ENCODE measurements at places on chromosomes 2 and 18.

GRCh38 chr2:19744456-19745199, 157.2 kb downstream of the TTC32 start:
- no peak for DNase-seq

- no peak for DNase-seq
Observed at GRCh38 chr2:202758604-202759003, 113.0 kb downstream of the ICA1L start.

DNA sequence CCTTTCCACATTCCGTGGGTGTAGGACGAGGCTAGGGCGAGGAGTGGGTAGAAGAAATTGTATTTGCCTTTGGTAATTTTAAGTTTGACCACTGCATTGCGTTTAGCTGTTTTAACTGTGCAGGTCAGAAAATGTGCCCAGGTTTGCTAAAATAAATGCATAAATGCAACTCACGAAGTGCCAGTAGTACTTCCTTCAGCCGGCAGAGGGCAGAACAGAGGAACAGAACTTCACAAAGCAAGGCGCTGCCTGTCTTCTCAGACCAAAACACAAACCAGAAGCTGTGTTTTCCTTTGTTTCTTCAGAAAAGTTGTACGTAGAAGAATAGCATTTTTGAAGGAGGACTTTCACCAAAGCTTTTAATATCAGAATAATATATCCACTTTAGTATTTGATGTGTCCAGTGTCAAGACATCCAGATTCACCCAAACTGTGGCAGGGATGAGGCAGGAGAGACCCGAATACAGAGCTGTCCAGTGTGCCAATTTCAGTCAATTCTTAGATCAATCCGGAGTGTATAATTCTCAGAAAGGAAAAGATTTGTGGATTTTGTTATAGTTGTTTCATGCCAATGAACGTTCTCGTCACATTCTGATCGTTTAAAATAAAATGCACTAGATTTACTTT, 348.6 kb downstream of the DLGAP1 start:
- DNase-seq, result peak; percentile 83

GRCh38 chr2:48812416-48812815, 56.9 kb upstream of the LHCGR start:
- DNase-seq, result no peak

DNA sequence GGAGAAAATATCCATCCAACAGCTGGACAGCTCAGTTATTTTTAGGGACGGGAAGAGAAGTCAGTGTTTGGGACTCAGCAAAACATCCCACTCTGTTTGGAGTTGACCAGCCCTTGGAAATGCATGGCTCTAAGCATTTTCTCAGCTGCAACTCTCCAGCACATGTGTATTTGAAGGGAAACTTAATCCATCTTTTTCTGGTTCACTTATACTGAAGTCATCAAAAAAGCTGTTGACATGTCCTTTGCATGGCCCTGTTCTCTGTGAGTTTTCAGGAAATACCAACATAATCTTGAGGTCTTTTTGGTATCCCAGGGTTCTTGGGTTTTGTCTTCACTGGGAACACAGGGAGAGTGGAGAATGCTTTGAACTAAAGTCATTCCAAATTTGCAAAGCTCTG, 91.9 kb upstream of the CELF4 start:
- DNase-seq, result no peak

GRCh38 chr2:172460780-172461201, 33.4 kb downstream of the ITGA6 start:
- DNase-seq, result no peak

- DNase-seq, result no peak
Observed at GRCh38 chr2:26471289-26471688, 6.6 kb downstream of the OTOF start.

DNA sequence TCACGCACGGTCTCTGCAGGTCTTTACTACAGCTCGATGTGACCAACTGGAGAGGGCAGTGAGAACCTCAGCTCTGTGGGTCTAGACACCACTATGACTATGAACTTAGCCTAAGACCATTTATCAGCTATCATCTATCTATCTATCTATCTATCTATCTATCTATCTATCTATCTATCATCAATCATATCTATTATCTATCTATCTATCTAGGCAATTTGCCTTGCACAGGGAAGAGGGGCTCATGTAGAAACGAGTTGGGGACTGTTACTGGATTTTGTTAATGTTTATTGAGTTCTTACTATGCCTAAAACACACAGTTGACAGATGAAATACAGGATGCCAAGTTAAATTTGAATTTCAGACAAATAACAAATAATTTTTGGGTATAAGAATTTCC, 41.1 kb upstream of the TLK1 start:
- DNase-seq, result no peak

- no peak for DNase-seq
Observed at GRCh38 chr2:51158251-51158650, 126.3 kb upstream of the NRXN1 start.

GRCh38 chr2:74221091-74221490, 22.7 kb downstream of the MTHFD2 start:
- no peak for DNase-seq

DNA sequence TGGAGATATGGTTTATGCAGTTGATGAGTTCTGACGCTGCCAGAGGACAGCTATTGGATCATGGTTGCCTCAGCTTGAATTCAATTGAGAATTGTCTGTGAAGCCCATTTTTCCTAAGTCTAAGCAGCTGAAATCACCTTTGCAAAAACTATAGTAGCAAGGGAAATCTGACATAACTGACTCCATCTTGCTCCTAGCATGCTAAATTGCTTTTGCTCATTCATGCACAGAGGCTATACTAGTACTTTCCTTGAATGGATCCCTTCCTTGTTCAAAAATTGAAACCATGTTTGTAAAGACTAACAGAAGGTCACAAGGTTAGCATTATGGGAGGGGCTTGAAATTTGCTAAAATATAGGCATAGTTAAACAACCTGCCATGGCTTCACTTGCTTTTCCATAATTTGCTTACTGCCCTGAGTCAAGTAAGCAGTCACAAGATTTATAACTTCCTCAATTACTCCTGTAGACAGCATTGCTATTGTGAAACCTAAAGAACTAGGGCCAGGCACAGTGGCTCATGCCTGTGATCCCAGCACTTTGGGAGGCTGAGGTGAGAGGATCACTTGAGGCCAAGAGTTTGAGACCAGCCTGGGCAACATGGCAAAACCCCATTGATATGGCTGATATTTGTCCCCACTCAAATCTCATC, 41.2 kb downstream of the CHRNA1 start:
- DNase-seq, result no peak

DNA sequence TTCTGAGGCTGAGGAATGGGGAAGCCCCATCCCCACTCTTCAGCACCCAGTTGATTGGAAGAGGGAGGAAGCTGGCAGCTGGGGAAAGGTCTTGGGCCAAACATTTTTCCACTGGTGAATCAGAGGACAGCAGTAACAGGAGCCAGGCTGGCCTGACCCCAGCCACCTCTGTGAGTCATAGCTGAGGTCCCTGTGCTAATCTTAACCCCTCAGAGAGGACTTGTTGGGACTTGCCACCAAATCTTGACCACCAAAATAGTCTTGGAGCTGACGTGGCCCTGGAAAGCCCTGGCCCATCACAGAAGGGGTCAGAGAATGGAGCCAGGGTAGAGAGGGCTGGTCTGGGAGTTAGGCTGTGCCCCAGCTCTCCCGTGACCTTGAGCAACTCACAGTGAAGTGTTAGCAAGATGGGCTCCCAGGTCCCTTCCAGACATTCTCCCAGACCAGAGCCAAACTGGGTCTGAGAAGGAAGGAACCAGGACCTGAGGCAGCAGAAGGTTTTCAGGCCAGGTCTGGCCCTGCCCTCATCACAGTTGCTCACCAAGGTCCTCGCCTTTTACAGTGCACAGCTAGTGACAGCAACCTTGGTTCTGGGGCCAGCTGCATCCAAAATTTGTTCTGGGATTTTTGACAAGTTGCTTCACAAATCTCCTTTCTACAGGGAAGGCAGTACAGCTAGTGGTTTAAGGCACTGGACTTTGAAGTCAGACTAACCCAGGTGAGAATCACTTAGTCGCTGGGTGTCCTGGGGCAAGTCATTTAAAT, 266.6 kb downstream of the CYP26B1 start:
- no peak for DNase-seq

GRCh38 chr2:48753228-48753627, 2.3 kb downstream of the LHCGR start:
- DNase-seq, result no peak

- DNase-seq, result no peak
Observed at GRCh38 chr2:35416391-35417140, 939.0 kb upstream of the CRIM1 start.

- DNase-seq, result no peak
Observed at GRCh38 chr18:50418650-50419049, 43.8 kb downstream of the SKA1 start.

- no peak for DNase-seq
Observed at GRCh38 chr2:54459037-54459441, 2.9 kb downstream of the SPTBN1 start.

- DNase-seq, result no peak
Observed at GRCh38 chr2:99861376-99861760, 281.0 kb downstream of the AFF3 start.

- no peak for DNase-seq
Observed at GRCh38 chr18:24388957-24389356, 8.7 kb downstream of the OSBPL1A start.

- peak; percentile 53 for DNase-seq
Observed at GRCh38 chr2:110853516-110853915, 121.1 kb downstream of the ACOXL start.

GRCh38 chr2:52558265-52558664, 1209.3 kb upstream of the CHAC2 start:
- no peak for DNase-seq

- DNase-seq, result no peak
Observed at GRCh38 chr18:33817096-33817495, 239.1 kb downstream of the ASXL3 start.

DNA sequence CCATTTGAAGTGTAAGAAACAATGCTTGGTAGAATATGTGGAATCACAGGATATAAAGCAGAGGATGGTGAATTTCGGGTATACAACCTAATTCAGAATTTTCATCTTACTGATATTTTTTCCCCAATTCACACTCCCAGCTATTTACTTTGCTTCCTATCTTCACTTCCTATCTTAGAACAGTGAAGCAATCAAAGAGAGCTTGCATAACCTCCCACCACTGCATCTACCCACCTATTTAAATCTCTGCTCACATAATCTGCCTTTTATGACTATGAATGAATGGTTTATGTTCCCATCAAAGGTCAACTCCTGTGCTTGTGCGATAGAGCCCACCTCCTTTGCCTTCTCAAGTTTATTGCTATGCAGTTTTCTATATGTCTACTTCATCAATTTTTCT, 3.3 kb downstream of the RMDN2 start:
- DNase-seq, result no peak

DNA sequence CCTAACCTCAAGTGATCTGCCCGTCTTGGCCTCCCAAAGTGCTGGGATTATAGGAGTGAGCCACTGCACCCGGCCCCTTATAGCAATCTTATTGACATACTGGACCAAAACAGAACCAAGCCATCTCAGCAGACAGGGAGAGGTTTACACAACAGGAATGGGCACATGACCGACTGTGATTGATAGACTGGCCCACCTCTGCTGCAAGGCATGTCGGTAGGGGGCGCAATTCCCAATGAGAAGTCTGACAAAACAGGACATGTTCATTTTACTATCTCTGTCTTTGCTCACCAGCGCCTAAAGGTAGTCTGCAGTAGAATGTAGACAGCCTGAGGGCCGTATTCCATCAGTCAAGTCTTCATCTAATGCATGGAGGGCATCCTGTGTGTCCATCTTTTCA, 2.0 kb downstream of the LYPD6B start:
- DNase-seq, result no peak

- DNase-seq, result no peak
Observed at GRCh38 chr2:237012577-237013267, 73.0 kb upstream of the COPS8 start.

DNA sequence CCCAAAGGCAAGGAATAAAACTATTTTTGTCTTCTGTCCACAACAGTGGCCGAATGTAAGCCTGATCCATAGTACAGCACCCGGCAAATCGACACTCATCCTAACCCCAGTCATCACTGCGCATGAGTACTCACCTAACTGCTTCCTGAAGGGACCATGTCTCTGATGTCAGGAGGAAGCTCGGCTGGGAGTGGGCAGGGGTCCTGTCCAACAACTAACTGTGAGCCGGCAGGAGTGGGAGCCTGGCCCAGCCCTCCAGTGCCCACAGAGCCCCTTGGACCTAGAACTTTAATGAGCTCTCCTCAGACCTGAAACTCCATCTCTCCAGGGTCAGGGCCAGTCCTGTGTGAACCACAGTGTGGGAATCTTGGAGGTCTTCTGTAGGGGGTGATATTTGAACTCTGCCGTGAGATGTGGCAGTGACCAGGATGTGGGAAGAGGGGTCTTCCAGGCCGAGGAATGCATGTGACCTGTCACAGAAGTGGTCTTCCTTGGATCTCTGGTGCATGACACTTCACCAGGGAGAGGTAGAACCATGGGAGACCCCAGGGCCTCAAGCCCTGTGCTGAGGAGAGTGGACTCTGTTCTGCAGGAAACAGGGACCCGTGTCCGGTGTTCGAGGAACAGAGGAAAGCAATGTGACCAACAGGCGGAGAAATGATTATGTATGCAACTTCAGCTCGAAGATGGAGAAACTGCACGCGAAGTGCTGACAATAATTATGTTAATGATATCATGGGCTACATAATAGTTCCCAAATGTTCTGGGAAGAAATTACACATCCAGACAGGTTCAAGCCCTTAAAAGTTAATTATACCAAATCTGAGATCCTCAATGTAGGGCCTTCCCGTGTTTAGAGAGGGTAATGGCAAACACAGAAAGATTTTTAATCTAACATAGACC, 240.1 kb upstream of the HDAC4 start:
- DNase-seq, result no peak

DNA sequence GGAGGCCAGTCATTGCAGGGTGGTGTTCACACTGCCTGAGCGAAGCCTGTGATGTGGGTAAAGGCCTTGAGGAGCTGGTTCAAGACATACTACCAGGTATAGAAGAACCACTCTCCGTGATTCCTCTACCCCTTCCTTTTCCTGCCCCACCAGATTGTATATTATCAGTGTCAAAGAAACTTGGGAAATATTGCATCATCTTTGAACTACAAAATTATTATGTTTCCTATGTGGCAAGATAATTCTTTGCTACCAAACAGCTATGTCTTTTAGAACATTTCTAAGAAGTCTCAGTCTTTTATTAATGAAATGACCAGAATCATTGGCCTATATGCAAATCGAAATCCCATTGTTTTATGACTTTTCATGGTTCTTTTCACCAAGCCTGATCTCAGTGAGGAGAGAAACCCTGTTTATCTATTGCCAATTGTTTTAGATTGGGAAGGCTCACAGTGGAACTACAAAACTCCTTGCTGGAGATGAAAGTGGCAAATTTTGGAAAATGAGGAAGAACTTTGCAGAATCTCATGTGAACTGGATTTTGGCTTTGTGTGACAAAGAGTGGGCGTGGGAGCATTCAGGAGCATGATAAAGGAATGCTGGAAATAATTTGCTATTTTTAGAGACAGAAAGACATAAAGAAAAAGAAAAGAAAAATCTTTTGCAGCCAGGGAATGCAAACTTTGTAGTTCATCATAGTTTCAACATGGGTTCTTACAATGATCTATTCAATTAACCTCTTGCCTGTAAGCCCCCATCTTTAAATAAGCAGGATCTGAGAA, 286.9 kb downstream of the INSIG2 start:
- DNase-seq, result no peak
